ENCODE measurements at places on chromosomes 7 and 10.
A peak's percentile ranks its signal among the peaks of the same experiment; 100 is the strongest.

- no peak for DNase-seq
Measured at GRCh38 chr7:264541-265191, 25.3 kb upstream of the FOXL3 start.

- no peak for DNase-seq
Measured at GRCh38 chr7:41206267-41206666, 496.6 kb downstream of the INHBA start.

DNA sequence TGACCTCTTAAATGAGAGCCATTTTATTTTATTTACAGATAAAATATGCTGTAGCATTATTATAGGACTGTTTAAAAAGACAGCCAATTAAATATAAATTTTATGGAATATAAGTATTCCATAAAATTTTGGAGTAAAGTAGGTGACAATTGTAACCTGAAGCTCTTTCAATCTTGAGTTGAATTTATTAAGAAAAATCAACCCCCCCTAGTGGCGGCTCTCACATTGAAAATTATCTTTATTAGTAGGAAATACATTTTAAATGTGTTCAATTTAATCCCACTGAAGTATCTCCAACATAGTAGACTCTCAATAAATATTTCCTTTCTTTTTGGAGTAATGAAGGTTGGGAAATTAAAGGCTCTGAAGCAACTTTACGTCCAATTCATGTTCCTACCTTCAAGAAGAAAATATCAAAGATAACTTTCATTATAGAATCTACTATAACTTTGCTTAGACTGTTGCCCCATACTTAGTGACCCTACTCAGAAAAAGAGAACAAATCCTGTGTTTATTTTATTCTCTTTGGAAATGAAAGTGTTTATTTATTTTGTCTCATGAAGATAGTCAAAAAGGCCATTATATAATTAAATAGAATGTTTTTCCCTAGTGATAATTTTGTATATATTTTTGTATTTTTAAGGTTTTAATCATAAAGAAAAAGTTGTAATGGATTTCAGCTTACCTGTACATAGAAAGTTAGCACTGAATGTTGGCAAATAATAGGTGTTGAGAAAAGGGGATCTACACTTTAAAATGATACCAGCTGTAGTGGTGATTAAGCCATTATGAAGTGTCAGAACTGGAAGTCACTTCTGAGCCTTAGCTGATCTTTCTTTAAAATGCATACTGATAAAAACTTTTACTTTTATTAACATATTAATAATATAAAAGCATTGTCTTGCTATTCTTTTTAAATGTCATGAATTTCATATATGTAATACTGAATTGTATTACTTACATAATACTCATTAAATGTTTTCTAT, 3.3 kb downstream of the AHR start:
- no peak for DNase-seq

GRCh38 chr7:104679085-104679484, 334.9 kb upstream of the KMT2E start:
- DNase-seq: no peak

DNA sequence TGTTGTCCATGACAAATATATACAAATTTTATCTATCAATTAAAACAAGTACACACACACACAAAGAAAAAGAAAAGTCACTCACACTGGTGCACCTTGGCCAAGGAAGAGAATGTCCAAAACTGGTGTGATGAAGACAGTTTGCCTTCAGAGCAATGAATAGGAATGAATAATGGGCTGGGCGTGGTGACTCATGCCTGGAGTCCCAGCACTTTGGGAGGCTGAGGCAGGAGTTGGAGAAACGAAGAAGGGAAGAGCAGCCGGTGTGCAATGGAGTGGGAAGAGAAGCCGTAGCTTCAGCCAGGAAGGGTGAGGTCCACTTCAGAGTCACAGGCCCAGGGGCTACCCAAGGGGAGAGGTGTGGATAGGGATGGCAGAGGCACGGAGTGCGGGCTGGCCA, 253.6 kb downstream of the CCSER2 start:
- no peak for DNase-seq

GRCh38 chr10:84607523-84607922, 279.1 kb downstream of the CCSER2 start:
- no peak for DNase-seq

DNA sequence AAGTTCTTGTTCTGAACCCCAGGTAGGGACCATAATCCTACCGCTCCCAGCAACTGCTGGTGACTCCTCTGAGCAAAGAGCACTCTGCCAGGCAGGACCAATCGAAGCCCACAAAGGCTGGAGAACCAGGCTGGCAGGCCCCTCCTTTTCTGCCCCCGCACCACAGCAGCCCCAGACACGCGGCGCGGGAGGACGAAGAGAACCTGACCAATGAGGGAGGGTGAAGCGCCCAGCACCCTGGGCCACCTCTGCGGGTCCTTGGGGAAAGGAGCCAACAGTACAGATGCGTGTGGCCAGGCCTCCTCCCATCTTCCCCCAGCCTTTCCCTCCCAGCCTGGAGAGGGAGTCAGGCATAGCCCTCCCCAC, 25.9 kb downstream of the CTBP2 start:
- no peak for DNase-seq

GRCh38 chr10:29186221-29186620, 102.6 kb upstream of the LYZL1 start:
- no peak for DNase-seq

DNA sequence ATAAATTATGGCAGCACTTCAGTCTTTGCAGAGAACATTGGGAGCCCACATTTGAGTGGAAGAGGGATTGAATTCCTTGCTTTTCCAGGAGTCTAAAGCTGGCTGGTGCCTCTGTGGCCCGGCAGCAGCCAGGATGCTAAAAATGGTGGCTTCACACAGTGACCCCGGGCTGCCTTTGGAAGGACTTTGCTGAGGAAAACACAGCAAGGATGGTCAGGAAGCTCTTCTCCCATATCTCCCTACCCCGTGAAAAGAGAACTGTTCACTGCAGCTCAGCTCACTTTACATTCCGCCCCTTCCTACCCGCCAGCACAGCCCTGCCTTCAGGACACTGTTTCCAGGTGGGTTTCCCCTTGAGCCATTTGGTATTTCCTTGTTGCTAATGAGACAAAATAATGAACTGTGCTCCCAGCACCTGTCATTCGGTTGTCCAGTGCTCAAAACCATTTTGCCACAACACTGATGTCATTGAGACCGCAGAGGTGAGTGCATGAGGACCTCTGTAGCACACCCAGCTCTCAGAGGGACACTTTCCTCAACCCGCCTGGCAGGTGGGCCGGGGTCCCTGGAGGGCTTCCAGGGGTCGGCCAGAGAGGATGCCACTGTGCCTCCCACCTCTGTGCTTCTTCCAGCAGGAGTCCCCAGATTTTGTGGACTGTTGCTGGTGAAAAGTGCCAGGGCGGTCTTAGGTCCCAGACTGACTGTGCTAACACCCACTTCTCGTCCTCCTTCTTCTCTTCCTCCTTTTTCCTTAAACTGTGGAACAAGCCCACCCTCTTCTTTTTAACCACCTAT, 255.7 kb upstream of the PPP2R2D start:
- DNase-seq: no peak

DNA sequence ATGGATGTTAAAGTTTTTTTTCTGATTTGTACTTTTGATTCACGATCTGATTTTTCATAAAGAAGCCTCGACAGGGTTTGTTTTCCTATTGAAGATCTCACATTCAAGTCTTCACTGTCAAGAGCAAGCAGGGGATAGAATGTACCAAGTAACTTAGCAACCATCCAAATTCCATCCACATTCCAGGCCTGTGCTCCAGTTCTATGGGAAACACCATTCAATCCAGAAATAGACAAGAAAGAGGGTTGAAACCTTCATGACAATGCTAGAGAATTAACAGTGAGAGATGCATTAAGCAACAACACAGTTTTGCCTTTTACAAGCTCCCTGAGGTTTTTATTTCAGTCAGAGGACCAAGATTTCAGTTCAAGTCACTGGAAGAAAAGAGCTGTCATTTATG, 300.2 kb downstream of the NEBL start:
- peak; percentile 9 for DNase-seq

DNA sequence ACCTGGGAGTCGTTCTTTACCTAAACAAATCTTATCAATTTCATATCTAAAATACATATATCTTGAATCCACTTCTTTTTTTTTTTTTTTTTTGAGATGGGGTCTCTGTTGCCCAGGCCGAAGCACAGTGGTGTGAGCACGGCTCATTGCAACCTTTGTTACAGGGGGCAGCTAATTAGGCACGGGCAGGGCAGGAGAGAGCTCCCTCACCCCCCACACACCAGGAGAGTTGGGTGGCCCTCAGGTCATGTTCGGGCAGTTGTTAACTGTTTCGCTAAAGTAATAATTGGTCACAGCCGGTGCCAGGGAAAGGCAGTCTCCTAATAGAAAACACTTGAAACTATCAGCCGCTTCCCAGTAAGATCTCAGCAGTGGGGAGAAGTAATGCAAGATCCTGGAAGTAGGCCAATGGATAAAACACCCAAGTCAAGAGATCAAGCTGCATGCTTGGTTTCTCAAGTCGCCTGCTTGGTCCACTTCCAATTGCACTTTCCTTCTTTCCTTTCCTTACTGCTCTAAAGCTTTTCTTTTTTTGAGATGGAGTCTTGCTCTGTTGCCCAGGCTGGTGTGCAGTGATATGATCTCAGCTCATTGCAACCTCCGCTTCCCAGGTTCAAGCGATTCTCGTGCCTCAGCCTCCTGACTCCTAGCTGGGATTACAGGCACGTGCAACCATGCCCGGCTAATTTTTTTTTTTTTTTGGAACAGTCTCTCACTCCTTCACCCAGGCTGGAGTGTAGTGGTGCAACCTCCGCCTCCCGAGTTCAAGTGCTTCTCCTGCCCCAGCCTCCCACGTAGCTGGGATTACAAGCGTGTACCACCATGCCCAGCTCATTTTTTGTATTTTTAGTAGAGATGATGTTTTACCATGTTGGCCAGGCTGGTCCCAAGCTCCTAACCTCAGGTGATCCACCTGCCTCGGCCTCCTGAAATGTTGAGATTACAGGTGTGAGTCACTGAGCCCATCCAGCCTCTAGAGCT, 21.3 kb upstream of the EFCAB10 start:
- DNase-seq: no peak

DNA sequence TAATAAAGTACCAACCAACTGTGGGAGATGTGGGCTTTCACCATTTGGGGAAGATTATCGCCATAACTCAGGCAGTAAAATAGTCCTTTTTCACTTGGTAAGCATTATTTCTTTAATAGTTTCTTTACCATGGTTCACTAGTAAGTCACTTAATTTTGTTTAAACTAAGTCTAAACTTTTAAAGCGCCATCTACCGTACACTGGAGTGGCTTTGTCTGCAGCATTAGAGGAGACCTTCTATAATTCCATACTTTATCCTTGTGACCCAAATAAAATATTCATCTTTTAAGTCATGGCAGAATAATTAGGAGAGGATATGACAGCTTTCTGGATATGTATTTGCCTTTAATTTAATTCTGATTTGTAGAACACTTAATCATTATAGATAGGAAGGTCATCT, 468.0 kb downstream of the MAGI2 start:
- no peak for DNase-seq

DNA sequence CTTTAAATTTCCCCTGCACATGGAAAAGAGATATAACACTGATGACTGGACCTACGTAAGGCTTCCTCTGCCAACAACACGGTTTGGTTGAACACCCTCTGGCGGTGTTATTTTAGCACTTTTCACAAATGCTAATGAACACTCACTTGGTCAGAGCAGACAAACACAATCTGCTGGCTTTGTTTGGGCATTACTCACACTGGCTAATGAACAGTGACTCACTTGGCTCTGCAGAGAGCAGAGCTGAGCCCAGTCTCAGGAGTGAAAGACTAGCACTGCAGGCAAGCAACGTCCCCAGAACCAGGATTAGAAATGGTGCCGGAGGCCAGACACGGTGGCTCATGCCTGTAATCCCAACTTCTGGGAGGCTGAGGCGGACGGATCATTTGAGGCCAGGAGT, 430.8 kb downstream of the PLXNA4 start:
- DNase-seq: peak; percentile 74

DNA sequence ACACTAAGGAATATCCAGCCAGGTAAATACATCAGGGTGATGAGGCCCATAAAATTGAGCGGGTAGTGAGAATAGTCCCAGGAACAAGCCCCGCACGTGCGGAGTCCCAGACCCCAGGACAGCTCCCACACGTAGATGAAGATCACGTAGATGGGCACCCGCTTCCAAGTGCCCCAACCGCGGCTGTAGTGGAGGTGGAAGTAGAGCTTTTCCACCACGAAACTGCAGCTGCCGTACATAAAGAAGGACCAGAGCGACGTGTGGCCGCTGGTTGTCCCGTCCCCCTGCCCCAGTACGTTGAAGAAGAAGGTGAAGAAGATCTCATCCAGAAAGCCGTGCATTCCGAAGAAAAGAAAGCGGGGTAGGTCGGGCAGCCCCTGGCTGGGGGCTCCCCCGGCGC, 948 bp downstream of the TMEM229A start:
- DNase-seq: peak; percentile 53

GRCh38 chr7:55085511-55086412, 66.9 kb downstream of the EGFR start:
- DNase-seq: no peak

- DNase-seq: peak; percentile 70
Measured at GRCh38 chr10:124539935-124540641, 78.5 kb downstream of the LHPP start.

DNA sequence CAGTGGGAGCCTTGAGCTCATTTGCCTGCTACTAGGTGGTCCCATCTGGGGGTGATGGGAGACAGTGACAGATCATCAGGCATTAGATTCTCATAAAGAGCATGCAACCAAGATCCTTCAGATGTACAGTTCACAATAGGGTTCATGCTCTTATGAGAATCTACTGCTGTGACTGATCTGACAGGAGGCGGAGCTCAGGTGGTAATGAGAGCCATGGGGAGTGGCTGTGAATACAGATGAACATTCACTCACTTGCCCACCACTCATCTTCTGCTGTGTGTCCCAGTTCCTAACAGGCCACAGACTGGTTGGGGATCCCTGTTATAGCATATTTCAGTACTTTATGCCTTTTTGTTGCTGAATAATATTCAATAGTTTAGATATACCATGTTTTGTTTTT, 6.6 kb upstream of the UBE2D1 start:
- no peak for DNase-seq

- DNase-seq: no peak
Measured at GRCh38 chr7:45597286-45597984, 23.3 kb downstream of the ADCY1 start.

- no peak for DNase-seq
Measured at GRCh38 chr10:124955243-124955642, 13.3 kb downstream of the ZRANB1 start.
